Activated naive CD8-positive, alpha-beta T cell treated with anti-CD3 and anti-CD28 coated beads, Interleukin-2, amount 50 U/mL, for 16 hours (primary cell): ENCODE measurements at places on chromosomes 16 and 17.

DNA sequence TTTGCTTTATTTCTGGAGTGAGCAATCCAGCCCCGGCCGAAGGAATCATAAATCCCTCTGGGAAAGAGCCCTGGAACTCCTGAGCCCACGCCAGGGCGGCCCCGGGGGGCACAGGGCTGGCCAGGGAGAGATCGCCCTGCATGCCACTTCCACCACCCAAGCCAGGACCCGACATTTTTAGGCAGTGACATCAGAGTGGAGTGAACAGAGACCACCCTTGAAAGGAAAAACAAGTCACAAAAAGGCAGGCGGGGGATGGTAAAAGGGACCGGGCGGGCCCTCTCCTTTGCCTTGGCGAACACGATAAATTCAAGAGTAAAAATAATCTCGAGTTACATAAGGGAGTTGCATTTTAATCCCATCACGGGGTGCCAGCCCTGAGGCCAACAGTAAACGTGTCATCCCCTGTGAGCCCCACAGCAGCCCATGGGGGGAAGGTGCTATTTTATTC is 284.1 kb downstream of the C16orf95 start:
- no peak for DNase-seq

- no peak for DNase-seq
Measured at GRCh38 chr16:58843675-58844074, 109.6 kb upstream of the GOT2 start.

DNA sequence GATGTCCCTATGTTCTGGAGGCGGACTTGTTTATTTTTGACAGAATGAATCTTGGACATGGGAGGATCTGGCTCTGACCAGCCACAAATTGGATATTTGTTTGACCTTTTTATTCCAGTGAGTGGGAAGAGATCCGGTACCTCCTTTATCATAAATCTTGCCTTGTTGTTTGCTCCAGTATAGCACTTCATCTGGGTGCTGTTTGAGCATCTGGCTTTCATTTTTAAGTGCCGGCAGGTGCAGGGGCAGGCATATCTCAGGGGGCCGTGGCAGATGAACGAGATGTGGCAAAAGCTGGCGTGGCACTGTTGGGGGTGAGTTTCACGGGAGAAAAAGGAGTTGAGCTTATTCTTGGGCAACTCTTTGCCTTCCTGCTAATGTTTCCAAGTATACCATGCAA is 37.8 kb downstream of the MSI2 start:
- DNase-seq, result no peak

DNA sequence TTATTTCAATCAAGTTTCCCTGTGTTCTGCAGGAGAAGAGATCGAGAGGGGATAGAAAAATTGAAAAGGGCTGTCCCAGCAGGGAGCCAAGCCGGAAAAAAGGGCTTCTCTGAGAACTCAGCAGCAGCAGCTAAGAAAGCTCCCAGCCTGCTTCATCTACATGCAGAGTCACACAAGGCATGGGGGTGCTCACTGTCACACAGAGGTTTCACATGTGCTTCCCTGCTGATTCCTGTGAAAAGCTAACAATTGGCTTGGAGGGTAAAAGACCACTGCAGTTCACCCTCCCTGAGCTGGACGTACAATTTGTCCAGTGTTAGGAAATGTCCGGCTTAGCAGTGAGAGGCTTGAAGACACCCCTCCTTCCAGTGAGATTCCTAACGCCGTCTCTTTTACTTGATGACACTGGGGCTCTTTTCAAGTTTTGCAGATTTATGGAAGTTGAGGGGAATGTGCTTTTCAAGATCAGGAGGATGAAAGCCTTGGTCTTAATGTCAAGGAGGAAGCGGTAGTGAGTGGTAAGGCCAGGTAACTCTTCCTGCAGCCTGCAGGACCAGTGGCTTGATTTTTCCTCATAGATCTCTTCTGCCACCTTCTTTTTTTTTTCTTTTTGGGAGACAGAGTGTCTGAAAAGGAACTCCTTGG is 85.6 kb downstream of the WNT3 start:
- no peak for DNase-seq

DNA sequence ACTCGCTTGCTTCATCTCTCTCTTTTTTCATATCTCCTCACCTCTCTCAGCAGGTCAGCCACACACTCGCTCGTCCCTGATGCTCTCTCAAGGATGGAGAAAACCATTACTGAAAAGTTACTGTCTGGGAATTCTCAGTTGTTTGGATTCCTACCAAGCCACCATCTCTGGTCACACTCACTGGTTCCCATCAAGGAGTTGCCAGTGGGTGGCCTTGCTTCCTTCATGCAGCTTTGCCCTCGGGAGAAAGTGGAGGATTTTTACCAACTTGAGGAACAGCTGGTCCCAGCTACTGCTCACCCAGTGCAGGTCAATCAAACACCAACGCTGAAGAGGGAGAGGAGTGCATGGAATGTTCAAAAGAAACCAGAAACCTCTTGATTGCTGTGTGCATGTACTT is 25.3 kb downstream of the MEOX1 start:
- no peak for DNase-seq

- DNase-seq, result no peak
Measured at GRCh38 chr17:76593384-76593826, 7.7 kb upstream of the ST6GALNAC2 start.

- no peak for DNase-seq
Measured at GRCh38 chr16:73020409-73020884, 27.5 kb downstream of the ZFHX3 start.

DNA sequence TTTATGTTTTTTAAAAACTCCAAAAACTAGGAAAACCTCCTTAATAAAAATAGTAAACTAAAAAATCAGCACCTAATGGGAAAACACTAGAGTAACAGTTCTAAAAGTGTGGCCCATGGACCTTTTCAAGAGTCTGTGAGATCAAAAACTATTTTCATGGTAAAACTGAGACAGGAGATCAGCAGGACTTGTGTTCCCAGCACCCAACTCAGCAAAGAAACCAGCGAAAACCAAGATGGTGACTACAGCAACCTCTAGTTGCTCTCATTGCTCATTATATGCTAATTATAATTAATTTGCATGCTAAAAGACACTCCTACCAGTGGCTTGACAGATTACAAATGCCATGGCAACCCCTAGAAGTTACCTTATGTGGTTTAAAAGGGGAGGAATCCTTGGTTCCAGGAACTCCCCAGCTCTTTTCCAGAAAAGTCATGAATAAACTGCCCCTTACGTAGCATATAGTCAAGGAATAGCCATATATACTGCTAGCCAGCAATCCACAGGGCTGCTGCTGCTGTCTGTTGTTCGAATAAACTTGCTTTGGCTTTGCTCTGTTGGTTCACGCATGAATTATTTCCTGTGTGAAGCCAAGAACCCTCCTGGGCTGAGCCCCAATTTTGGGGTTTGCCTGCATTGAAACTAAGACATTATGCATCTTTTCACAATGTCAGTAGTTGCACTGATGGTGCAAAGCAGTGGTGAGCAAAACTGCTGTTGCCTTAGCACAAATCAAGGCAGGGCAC is 12.4 kb downstream of the CMTR2 start:
- no peak for DNase-seq

DNA sequence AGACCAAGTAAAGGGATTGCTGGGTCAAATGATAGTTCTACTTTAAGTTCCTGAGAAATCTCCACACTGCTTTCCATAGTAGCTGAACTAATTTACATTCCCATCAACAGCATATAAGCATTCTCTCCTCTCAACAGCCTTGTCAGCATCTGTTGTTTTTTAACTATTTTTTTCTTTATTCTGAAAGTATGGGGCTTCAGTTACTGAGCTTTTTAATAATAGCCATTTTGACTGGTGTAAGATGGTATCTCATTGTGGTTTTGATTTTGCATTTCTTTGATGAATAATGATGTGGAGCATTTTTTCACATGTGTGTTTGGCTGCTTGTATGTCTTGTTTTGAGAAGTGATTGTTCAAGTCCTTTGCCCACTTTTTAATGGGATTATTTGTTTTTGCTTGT is 2.5 kb downstream of the KRTAP2-2 start:
- no peak for DNase-seq

- no peak for DNase-seq
Measured at GRCh38 chr17:14918540-14918939, 346.6 kb downstream of the PMP22 start.

DNA sequence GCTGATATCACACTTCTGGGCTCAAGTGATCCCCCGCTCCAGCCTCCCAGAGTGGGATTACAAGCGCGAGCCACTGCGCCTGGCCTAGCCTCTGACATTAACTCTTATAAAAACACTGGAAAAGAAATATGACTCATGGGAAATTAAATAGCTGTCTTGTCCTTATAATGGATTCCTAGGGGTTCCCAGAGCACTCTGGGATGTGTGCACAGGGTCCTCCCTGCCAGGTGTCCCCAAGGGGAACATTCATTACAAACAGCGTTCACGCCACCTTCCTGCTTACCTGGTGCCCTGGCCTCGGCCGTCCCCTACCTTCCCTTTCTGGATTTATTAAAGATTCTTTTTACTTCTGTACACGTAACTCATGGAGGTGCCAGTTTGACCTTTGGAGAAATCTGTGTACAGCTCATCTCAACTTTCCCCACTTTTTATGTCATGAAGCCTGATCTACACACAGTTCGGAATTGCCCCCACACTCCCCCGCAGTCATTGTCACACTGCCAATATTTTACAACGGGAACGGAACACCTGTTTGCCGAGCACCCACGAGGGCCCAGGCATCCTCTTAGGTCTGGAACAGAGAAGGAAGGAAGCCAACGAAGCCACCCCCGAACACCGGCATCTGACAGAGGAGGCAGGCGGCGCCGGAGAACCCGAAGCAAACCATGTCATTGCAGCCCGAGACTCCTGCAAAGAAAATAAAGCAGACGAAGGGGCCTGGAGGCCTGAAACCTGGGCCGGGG is 39.7 kb upstream of the MEAK7 start:
- DNase-seq, result no peak

GRCh38 chr17:76233588-76234353 is 6.5 kb downstream of the RNF157 start:
- DNase-seq, result no peak

DNA sequence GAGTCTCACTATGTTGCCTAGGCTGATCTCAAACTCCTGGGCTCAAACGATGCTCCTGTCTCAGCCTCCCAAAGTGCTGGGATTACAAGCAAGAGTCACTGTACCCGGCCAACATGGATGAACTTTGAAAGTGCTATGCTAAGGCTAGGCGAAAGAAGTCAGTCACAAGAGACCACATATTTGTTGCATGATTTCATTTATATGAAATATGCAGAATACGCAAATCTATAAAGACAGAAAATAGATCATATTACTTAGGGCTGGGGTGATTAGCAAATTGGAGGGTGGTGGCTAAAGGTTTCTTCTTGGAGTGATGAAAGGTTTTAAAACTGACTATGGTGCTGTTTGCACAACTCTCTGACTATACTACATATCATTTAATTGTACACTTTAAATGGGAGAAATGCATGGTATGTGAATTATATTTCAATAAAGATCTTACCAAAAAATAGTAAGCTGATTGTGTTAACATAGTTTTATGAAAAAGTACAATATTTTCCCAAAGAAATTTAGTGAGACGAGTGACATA is 1.2 kb upstream of the FLYWCH1 start:
- no peak for DNase-seq

DNA sequence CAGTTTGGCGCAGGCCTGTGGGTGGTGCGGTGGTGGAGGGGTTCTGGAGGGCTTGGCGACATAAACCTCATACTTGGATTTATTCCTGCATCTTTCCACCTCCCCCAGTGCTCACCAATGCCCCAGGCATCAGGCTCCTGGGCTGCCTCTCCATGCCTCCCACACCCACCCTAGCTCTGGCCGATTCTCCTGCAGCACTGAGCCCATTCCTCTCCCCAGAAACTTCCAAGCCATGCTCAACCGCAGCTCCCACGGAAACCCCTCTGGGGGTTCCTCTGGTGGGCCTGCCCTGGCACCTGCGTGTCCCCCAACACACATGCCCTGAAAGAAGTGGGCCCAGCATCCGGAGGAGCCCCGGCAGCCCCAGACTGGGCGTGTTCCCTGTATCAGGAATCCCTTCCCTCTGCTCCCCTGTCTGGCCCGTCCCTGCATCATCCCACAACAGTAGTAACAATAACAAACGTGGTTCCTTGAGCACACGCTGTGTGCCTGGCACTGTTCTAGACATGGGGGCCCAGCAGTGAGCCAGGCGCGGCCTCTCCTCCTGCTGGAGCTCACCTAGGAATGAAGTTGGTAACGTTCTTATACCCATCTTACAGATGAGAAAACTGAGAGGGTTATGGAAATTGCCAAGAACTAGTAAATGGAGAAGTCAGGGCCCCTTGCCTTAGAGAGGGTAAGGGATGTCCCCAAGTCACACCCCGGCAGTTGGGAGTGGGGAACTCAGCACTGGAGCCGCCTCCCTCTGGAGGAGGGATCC is 2.3 kb downstream of the PRSS21 start:
- no peak for DNase-seq

DNA sequence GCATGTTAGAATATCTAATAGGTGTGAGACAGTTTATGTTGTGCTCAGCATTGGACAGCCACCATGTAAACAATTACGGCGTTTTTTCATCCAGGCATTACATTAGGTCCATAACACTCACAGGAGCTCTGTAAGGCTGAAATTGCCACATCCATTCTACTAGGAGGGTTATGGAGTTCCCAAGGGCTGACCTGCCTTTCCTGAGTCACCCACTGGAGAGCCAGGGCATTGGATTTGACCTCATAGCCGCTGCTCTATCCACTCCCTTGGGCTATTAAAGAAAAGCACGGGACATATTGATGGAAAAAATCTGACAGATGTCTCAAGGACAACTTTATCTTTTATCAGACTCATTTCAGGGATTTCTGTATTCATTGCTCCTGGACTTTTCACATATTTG is 306.3 kb upstream of the HSBP1 start:
- no peak for DNase-seq

DNA sequence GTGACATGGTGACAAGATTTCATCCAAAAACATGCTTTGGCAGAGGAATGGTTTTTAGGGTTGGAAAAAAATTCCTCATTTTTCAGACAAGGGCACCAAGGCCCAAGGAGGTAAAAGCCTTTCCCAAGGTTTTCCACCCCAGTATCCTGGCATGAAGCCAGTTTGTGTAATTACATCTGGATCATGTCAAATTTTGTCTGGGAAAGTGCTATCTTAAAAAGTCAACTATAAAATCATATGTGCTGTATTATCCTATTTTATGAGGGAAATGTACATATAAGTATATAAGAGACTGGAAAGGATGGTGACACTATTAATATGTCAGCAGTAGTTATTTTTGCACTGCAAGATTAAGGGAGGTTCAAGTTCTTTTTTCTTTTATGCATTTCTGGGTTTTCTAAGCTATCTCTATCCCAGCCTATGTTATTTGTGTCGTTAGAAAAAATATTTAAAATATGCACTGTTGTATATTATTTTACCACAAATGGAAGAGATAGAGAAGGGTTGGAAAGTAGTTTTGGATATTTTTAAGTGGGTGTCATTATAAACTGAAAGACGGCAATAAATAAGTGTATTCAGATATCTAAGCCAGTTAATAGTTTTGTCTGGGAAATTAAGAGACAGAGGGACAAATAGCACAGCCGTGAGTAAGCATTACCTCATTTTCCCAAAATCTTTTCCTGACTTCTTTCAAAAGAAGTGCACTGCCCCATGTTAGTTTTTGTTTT is 13.5 kb upstream of the FBXO47 start:
- DNase-seq, result no peak

DNA sequence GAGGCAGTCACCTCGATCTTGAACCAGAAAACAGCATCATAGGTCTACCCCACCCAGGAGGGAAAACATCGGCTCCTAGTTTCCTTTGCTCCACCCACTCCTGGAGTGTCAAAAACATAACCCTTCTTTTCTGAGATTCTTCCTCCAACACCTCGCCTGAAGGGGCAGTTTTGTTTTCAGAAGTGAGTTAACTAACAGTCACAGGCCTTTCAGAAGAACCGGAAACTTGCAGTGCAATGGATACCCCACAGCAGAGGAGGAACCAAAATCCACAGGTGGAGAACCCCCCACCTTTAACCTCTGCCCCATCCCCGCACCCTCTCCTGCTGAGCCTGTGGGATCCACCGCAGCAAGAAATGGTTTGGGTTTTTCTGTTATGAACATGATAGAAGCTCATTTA is 7.8 kb upstream of the TEX2 start:
- DNase-seq, result no peak
